Amniotic stem cell (primary cell): ENCODE measurements at places on chromosomes 4 and X.

DNA sequence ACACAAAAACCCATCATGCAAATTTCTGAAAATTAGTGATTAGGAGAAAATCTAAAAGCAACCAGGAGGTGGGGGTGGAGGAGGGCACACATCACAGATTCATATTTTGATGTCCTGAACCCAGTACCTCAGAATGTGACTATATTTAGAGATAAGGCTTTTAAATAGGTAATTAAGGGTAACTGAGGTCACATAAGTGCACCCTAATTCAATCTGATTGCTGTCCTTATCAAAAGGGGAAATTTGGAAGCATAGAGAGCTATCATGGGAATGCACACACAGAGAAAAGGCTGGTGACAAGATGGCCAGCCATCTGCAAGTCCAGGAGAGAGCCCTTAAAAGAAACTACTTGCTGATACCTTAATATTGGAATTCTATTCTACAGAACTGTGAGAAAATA lies 281.8 kb upstream of the UGT8 start:
- no peak for DNase-seq

GRCh38 chrX:69019073-69019890 lies 146.0 kb downstream of the PJA1 start:
- no peak for DNase-seq

DNA sequence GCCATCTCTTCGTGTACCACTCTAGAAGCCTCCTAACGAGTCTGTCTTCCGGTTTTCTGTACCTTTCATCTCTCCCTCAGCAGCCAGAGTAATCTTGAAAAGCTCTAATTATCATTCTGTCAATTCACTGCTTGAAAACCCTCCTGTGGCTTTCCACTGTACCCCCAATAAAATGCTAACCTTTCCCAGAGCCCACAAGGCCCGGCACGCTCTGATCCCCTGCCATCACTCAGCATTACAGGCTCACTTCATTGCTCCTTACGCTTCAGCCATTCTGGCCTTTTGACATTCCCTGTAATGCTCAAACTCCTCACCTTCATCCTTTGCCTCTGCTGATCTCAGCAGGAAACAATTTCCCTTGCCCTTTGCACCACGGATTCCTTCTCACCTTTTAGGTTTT lies 112.9 kb downstream of the ARHGAP10 start:
- DNase-seq = no peak

DNA sequence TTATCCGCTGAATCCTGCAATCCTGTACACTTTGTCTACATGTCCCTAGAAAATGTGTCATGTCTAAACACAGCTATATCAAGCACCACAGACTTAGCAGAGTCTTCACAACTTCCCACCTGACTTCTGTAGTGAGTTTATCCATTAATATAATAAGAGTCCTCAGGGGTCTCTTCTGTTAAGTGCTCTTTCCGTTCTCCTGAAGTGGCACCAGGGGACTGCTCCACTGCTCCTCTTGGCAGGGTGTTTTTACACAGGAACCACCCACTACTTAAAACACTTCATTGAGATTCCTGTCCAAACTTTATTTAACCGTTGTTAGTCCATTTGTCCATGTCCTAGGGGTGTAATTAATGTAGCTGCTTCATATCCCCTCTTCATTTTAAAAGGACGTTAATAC lies 1000.4 kb downstream of the STPG2 start:
- DNase-seq = no peak

GRCh38 chrX:115940888-115941332 lies 229.6 kb upstream of the AGTR2 start:
- DNase-seq = no peak

- DNase-seq = no peak
These were observed 34.4 kb downstream of the NFKB1 start for GRCh38 chr4:102535398-102536082.

DNA sequence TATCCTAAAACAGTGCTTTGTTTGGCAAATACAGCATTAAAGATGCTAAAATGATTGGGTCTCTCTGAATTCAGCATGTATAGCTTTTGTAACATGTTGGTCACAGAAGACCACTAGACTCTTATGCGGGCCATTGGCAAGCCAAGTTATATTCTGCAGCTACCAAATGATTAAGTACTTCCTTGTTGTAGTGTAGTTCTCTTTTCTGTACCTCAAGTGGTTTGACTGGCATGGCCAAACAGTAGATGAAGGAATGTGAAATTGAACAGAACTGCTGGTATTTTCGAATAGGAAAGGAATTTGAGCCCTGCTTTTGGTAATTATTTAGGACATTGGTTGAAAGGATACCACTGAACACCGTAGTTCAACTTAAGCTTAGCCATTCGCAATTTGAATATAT lies 193.9 kb upstream of the GPC4 start:
- DNase-seq = no peak

- DNase-seq = no peak
These were observed 25.2 kb downstream of the DDIT4L start for GRCh38 chr4:100164808-100165760.

- DNase-seq = no peak
These were observed 302.3 kb downstream of the DCHS2 start for GRCh38 chr4:154189346-154189745.

GRCh38 chr4:139978692-139979091 lies 175.3 kb downstream of the MAML3 start:
- DNase-seq = no peak

DNA sequence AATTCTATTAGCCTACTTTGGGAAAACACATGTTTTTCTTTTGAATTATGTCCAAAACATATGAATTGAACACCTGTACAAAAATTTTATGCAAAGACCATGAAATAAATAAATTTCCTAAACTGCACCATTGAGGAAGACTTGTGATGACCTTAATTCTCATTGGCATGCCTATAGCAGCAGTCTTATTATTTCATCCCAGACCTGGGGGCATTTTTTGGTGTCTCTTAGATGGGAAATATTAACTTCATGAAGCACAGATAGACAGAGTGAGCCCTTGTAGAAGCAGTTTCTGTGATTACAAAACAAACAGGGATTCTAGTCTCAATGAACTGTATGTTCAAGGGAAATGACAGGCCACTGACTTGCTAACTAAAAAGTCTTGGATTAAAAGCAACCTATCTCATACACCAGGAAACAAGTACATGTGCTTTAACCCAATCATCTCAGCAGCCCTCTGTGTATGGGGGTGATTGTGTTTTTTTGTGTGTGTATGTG lies 32.0 kb upstream of the HPGD start:
- DNase-seq = no peak

- no peak for DNase-seq
These were observed 56.0 kb downstream of the ACOX3 start for GRCh38 chr4:8384397-8385060.

- DNase-seq = no peak
These were observed 659.8 kb downstream of the RAPGEF2 start for GRCh38 chr4:159762672-159763071.

- no peak for DNase-seq
These were observed 105.9 kb downstream of the DDX60 start for GRCh38 chr4:168212656-168213055.

DNA sequence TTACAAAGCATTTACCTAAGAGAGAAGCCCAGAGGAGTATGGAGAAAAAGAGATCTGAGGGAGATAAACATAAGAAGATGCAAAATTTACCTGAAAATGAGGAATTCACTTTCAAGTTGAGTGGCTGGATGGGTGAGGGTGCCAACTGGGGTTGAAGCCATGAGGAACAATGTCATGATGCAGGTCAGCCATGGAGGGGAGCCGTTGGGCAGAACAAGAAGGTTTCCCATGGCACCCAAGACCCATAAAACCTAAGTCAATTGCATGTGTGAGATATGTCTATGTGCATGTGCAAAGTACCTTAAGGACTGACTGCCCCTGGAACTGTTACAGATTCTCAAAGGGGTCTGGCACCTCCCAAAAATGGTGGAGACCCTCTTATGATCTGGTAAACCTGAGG lies 46.6 kb upstream of the PRRG1 start:
- no peak for DNase-seq

GRCh38 chrX:107576841-107577240 lies 51.5 kb upstream of the PRPS1 start:
- no peak for DNase-seq

- DNase-seq = no peak
These were observed 74.9 kb downstream of the TBL1X start for GRCh38 chrX:9539605-9540387.

- no peak for DNase-seq
These were observed 24.0 kb downstream of the RASGEF1B start for GRCh38 chr4:81447566-81448229.

DNA sequence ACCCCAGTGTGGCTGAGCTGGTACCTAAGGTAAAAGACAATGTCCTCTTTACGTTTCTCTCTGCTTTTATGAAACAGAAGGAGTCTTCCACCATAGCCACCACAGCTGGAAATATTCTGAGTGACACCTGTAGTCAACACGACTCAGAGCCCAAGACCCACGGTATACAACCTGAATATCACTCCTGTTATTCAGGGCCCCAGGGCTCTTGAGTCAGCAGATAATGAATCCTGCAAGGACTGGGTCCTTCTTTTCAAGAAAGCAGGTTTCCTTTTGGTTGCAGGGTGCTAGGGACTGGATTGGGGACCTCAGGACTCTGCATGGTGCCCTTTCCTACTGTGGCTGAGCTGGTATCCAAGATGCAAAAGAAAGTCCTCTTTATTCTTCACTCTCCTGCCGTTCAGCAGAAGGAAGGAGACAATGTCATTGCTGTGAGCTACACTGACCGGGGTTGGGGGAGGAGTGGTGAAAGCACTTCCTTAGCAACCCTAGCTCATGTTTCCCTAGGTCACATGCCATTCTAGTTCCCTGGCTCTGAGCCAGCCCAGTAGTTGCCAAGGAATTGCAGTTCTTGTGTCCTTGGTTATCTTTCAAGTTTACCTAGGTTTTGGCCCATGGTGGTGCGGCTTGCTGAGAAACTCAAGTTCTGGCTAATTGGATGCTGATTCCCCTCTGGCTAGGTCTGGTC lies 23.7 kb upstream of the UNC5C start:
- DNase-seq = no peak

GRCh38 chrX:153999359-154000037 lies 20.2 kb downstream of the IRAK1 start:
- no peak for DNase-seq

DNA sequence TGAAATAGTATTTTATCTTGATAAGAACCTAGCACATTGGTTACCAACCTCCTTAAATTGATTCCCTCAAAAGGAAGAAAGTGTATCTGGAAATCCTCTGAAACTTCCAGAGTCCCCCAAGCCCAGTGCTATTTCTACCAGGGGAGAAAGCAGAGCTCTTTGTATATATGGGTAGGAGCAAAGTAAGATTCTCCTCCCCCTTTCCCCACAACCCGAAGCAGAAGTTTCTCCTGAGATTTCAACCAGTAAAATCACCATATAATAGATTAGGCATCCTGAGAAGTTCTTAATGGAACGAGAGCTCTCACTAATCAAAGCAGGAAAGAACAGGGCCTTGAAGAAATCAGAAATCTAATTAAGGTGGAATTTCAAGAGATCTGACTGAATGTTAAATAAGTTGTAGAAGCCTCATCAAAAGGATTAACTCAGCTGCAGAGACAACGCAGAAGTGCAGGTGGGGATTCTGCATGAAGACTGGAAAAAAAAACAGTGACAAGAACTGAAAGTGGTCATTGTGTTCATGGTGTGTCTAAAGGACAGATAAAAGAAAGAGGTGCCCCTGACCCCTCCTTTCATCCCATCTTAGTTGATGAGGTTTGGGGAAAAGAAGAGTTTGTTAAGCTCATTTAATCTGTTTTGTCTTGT lies 39.1 kb downstream of the VSIG4 start:
- DNase-seq = no peak

DNA sequence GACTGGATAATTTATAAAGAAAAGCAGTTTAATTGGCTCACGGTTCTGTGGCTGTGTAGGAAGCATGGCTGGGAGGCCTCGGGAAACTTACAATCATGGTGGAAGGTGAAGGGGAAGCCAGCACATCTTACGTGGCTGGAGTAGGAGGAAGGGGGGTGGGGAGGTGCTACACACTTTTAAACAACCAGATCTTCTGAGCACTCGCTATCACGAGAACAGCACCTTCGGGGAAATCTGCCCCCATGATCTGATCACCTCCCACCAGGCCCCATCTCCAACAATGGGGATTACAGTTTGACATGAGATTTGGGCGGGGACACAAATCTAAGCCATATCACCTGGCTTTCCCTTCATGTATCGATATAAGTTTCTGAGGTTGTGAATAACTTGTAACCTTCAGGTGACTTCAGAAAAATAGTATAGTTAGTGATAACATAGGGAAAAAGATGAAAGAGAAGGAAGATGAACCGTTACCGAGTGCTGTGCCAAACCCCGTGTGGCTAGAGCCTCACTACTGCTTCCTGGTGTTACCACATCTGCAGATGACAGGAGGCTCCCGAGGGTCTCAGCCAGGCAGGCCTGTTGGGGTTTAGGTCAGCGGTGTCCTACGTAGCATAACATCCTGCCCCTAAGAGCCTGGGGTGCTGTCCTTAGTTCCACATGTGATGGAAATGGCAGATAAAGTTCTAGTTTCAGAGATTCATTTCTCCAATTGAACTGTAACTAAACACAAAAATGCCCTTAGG lies 103.5 kb downstream of the TNIP2 start:
- no peak for DNase-seq

GRCh38 chr4:2287594-2287915 lies 25.6 kb upstream of the MXD4 start:
- no peak for DNase-seq

GRCh38 chr4:72843466-72843865 lies 226.1 kb downstream of the COX18 start:
- DNase-seq = no peak

GRCh38 chr4:115028682-115029410 lies 84.6 kb downstream of the NDST4 start:
- no peak for DNase-seq

- no peak for DNase-seq
These were observed 85.4 kb upstream of the ARMCX2 start for GRCh38 chrX:101745046-101745445.

GRCh38 chrX:81390237-81390636 lies 188.3 kb downstream of the SH3BGRL start:
- DNase-seq = no peak

DNA sequence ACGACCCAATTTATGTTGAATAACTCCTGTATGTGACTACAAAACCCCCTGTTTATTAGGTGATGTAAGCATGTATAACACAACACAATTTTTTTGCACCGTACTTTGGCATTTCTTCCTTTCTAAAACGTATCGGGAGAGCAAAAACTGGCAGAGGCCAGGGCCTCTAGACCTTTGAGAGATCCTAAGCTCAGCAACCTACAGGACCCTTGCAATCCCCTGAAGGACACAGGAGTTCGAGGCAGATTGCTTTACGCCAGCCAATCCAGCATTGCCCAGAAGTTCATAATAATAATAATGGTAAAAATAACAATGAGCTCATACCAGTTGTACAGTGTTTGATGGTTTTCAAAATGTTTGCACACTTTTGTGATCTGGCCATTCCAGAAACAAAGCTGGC lies 7.7 kb downstream of the NKX3-2 start:
- no peak for DNase-seq

- DNase-seq = no peak
These were observed 46.6 kb downstream of the MAP7D3 start for GRCh38 chrX:136204571-136204970.

GRCh38 chr4:127559981-127560380 lies 72.8 kb upstream of the INTU start:
- DNase-seq = no peak

- no peak for DNase-seq
These were observed 1112.1 kb upstream of the PRKX start for GRCh38 chrX:4825550-4825949.
